Spleen (tissue), 13 donors: ENCODE measurements at places on chromosomes 13 and 19. TPM values are rescaled to one million over a fixed set of nuclear protein-coding genes. Genes with fewer than 3 reads are reported as not detected.

DNA sequence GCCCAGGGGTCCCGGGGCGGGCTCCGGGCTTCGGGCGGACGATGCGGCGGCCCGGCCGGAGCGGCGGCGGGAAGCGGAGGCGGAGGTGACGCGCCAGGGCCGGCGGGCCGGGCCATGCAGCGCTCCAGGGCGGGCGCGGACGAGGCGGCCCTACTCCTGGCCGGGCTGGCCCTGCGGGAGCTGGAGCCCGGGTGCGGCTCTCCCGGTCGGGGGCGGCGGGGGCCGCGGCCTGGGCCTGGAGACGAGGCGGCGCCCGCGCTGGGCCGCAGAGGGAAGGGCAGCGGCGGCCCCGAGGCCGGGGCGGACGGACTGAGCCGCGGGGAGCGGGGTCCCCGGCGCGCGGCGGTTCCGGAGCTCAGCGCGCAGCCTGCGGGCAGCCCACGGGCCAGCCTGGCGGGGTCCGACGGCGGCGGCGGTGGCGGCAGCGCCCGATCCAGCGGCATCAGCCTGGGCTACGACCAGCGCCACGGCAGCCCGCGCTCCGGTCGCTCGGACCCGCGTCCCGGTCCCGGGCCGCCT lies 362 bp downstream of the WTIP start:
- H3K36me3 ChIP-seq: no peaks in the 10 kb centered on the region
- no peak for DNase-seq
- peaks cover 19% of the 10 kb centered on the region for H3K27me3 ChIP-seq
- H3K4me3 ChIP-seq: peak overlapping the region; percentile 48
- H3K27ac ChIP-seq: peak overlapping the region; percentile 77

GRCh38 chr13:113121928-113122471 lies 599 bp upstream of the F10 start:
- no peak overlapping the region for H3K27ac ChIP-seq
- H3K4me1 ChIP-seq: no peaks in the 10 kb centered on the region
- H3K36me3 ChIP-seq: no peaks in the 10 kb centered on the region
- DNase-seq: no peak

DNA sequence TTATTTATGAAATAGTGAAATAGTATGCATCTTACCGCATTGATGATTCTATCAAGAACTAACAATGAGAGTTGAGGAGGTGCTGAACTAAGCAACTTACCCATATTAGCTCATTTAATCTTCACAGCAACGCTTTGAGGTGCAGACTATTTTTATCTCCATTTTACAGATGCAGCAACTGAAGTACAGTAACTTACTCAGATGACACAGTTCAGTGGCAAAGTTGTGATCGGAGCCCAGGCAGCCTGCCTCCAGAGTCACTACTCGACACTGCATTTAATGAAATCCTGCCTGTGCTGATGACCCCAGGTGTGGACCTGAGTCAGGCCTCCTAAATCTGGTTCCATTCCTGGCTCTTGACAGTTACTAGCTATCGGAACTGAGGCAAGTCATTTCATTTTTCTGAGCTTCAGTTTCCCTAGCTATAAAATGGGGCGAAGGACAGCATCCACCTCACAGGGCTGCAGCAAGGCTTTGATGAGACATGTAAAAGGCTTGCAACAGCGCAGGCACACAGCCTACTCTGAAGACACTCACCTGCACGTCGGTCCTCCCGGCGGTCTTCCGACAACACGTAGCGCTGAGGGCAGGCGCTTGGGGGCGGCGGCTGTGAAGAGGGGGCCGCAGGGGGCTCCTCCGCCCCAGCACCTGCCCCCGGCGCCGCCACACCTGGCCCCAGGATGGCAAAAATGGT lies 1.5 kb downstream of the MYPOP start:
- H3K27me3 ChIP-seq: no peaks in the 10 kb centered on the region
- peaks cover 15% of the 10 kb centered on the region for H3K36me3 ChIP-seq
- peaks cover 45% of the 10 kb centered on the region for H3K4me1 ChIP-seq
- DNase-seq: no peak

DNA sequence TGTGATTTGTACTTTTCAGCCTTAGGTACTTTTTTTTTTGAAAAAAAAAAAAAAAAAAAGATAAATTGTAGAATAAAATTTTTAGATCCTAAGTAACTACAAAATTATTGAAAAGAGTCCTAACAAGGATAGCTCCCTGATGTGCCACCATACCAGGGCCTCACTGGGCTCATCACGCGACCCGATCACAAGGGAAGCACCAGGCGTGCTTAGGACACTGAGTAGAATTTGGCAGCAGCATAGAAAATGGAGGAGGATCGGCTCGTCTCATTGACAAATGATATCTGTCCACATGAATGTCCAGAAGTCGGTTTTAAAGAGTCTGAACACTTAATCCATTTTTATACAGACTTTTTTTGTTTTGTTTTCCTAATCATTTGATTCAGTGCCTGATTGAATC lies 179.0 kb downstream of the STK24 start:
- H3K27me3 ChIP-seq: no peaks in the 10 kb centered on the region
- no peaks in the 10 kb centered on the region for H3K4me1 ChIP-seq
- H3K4me3 ChIP-seq: no peak overlapping the region
- no peak for DNase-seq

GRCh38 chr19:1631557-1632100 lies 20.8 kb downstream of the TCF3 start:
- H3K27me3 ChIP-seq: no peaks in the 10 kb centered on the region
- H3K36me3 ChIP-seq: peaks cover 86% of the 10 kb centered on the region
- no peak for DNase-seq
- H3K4me1 ChIP-seq: no peaks in the 10 kb centered on the region
- H3K4me3 ChIP-seq: no peak overlapping the region

GRCh38 chr19:16106121-16106520 lies 5.6 kb upstream of the RAB8A start:
- H3K27ac ChIP-seq: no peak overlapping the region
- no peaks in the 10 kb centered on the region for H3K27me3 ChIP-seq
- H3K4me1 ChIP-seq: no peaks in the 10 kb centered on the region
- H3K36me3 ChIP-seq: peaks cover 32% of the 10 kb centered on the region

- H3K4me1 ChIP-seq: no peaks in the 10 kb centered on the region
- H3K27ac ChIP-seq: no peak overlapping the region
- H3K27me3 ChIP-seq: no peaks in the 10 kb centered on the region
- no peak for DNase-seq
- H3K4me3 ChIP-seq: no peak overlapping the region
Observed at GRCh38 chr19:6047741-6048251, 62.5 kb downstream of the RFX2 start.

DNA sequence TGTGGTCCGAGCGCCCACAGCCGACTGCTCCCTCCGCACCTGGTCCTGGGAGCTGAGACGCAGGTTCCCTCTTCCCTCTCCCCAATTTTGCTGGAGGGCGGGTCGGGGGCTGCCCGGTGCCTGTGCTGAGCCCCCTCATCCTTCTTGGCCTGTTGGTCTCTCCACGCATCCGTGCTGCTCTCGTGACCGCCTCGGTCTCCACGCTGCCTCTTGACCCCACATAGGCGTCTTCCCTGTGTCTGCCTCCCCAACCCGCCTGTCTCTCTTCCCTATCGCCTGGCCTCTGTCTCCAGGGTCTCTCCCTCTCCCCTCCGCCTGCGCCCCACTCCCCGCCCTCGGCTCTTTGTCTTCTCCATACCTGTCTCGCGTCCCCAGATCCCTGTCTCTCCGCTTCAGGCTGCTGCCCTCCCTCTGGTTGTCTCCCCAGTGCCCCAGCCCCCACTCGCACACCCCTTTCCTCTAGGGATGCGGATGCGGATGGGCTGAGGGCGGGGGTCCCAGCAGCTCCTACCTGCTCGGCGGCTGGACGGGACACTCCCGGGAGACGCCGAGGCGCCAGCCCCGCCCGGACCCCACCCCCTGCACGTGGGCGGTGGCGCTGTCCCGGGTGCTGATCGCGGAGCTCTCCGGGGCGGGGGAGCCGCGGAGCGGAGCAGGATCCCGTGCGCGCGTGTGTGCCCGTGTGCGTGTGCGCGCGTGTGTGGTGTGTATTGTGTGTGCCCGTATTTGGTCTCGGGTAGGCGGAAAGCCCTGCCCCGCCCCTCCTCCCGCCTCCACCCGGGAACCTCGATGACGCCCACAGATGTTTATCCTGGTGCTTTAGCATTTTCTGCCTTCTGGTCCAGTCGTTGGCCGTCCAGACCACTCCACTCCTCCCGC lies at the start of gene SYT5:
TSS of gene SYT5 (minus strand) at position 684 of the 879 bp plus-strand sequence. CDS start 1,248 bp downstream, outside the sequence.
- peak; percentile 82 for DNase-seq
- H3K27ac ChIP-seq: no peak within 1 kb of the TSS
- H3K4me1 ChIP-seq: peaks cover 8% of the 10 kb centered on the region

DNA sequence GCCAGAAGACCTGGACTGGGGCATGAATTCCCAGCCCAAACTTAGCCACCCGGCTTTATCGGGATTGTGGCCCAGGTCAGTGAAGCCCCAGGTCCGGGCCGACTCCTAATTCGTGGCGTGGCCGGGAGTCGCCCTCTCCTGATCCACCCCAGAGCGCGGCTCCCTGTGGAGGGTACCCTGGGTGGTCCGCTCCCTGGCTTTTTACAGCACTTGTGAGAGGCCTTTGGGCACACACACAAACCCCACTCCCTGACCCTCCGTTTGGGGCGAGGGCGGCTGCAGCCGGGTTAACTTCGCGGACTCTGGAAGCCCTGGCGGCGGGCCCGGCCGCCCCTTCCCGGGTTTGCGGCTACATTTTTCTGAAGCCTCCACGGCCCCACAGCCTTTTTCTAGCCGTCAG lies 56.4 kb downstream of the ZNF568 start:
- H3K4me1 ChIP-seq: peaks cover 6% of the 10 kb centered on the region
- peak overlapping the region; percentile 85 for H3K27ac ChIP-seq
- DNase-seq: peak; percentile 76
- H3K4me3 ChIP-seq: peak overlapping the region; percentile 66

GRCh38 chr19:29831041-29831548 lies 19.3 kb downstream of the CCNE1 start:
- no peak overlapping the region for H3K4me3 ChIP-seq
- no peaks in the 10 kb centered on the region for H3K4me1 ChIP-seq
- H3K27me3 ChIP-seq: no peaks in the 10 kb centered on the region
- H3K27ac ChIP-seq: no peak overlapping the region

- H3K4me1 ChIP-seq: peaks cover 63% of the 10 kb centered on the region
- peak overlapping the region; percentile 93 for H3K27ac ChIP-seq
- DNase-seq: peak; percentile 88
- H3K4me3 ChIP-seq: peak overlapping the region; percentile 69
Observed at GRCh38 chr19:45468159-45468651, 409 bp downstream of the FOSB start.

DNA sequence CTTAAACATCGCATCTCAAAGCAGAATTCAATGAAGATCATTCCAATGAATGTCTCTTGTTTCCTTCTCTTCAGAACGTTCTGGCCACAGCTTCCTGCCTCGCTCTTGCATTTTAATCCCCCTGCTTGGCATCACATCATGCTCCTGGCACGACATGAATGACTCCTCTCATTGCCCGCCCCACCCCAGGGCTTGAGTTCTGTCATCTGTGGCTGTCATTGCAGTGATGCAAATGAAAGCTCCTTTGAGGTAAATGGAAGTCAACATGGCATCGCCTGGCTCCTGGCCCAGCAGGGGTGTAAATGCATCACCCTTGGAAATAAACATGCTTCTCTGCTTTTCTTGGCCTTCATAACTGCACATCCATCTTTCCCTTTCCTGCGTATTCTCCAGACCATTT lies 48.6 kb downstream of the SCEL start:
- H3K27me3 ChIP-seq: no peaks in the 10 kb centered on the region
- H3K4me3 ChIP-seq: no peak overlapping the region
- no peaks in the 10 kb centered on the region for H3K4me1 ChIP-seq
- H3K27ac ChIP-seq: no peak overlapping the region
- H3K36me3 ChIP-seq: no peaks in the 10 kb centered on the region

GRCh38 chr19:53866865-53867224 lies 838 bp upstream of the MYADM start:
- peaks cover 4% of the 10 kb centered on the region for H3K36me3 ChIP-seq
- H3K4me1 ChIP-seq: peaks cover 70% of the 10 kb centered on the region
- no peaks in the 10 kb centered on the region for H3K27me3 ChIP-seq
- peak; percentile 85 for DNase-seq

- H3K4me3 ChIP-seq: no peak overlapping the region
- no peaks in the 10 kb centered on the region for H3K36me3 ChIP-seq
- no peaks in the 10 kb centered on the region for H3K27me3 ChIP-seq
- no peaks in the 10 kb centered on the region for H3K4me1 ChIP-seq
- DNase-seq: peak; percentile 42
Observed at GRCh38 chr13:87356314-87356713, 314.9 kb upstream of the SLITRK5 start.

GRCh38 chr19:2428756-2429711 lies 1.6 kb upstream of the TIMM13 start:
- H3K27ac ChIP-seq: peak overlapping the region; percentile 96
- H3K4me3 ChIP-seq: no peak overlapping the region
- H3K4me1 ChIP-seq: peaks cover 43% of the 10 kb centered on the region
- no peaks in the 10 kb centered on the region for H3K27me3 ChIP-seq
- peak; percentile 75 for DNase-seq

DNA sequence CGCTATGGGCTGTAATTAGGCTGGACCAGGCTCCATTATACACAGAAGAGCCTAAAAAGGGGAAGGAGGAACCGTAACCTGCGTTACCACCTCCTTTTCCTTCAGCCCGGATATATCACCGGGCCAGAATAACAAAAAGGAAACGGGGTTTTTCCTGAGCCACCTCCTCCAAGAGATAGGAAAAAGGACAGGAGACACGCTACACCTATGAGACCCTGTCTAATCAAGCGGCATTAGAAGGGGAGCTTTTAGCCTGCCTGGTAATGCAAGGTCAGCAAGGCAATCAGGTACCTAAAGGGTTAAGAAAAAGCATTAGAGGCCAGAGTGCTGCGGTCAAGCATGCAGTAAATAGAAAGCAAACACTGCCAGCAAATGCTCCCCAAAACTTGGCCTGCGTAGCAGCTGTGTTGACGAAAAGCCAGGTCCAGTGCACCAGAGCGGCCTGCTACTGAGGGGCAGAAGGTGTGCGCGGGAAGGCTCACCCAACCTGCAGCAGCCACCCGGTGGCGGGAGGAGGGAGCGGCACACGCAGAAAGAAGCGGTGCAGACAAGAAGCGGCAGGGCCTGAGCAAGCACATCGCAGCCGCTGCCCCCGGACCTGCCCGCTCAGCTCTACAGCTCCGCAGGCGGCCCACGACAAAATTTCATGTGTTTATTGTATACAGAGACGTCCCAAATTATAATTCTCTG lies 1466.1 kb downstream of the UQCRFS1 start:
- H3K4me1 ChIP-seq: peaks cover 7% of the 10 kb centered on the region
- DNase-seq: peak; percentile 67
- H3K27me3 ChIP-seq: no peaks in the 10 kb centered on the region
- H3K4me3 ChIP-seq: peak overlapping the region; percentile 18

DNA sequence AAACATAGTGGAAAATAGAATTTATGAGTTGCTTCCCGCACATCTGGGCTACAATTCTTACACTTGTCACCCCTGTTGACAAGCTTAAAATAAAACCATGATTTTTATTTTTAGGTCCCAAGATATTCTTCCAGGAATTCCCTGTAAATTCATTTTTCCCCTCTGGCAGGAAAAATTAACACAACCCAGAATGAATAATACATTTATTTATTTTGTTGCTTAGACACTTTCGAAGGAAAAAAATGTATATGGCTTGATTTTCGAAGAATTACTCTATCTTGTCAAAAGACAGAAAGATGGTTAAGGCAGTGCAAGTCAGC lies 74.4 kb downstream of the LHFPL6 start:
- DNase-seq: no peak
- no peaks in the 10 kb centered on the region for H3K36me3 ChIP-seq
- H3K27me3 ChIP-seq: no peaks in the 10 kb centered on the region

- no peaks in the 10 kb centered on the region for H3K27me3 ChIP-seq
- H3K27ac ChIP-seq: no peak overlapping the region
- H3K4me3 ChIP-seq: no peak overlapping the region
- H3K4me1 ChIP-seq: no peaks in the 10 kb centered on the region
Observed at GRCh38 chr13:28550091-28550490, 55.2 kb upstream of the FLT1 start.

The MCF2L gene
- polyA plus RNA-seq: 4.7 TPM

The RAB3A gene
- 0.72 TPM for polyA plus RNA-seq

The RFX2 gene
- 2.8 TPM for polyA plus RNA-seq

The HCST gene
- 122 TPM for polyA plus RNA-seq

The ZNF534 gene
- polyA plus RNA-seq: not detected

The SLC1A6 gene
- not detected for polyA plus RNA-seq

The CGB3 gene
- polyA plus RNA-seq: not detected

The PRSS57 gene
- polyA plus RNA-seq: 0.24 TPM

The COMP gene
- 0.13 TPM for polyA plus RNA-seq

The SIGLEC8 gene
- polyA plus RNA-seq: 1.1 TPM
